ENCODE measurements at places on chromosomes 3 and 15.
A peak's percentile ranks its signal among the peaks of the same experiment; 100 is the strongest.

DNA sequence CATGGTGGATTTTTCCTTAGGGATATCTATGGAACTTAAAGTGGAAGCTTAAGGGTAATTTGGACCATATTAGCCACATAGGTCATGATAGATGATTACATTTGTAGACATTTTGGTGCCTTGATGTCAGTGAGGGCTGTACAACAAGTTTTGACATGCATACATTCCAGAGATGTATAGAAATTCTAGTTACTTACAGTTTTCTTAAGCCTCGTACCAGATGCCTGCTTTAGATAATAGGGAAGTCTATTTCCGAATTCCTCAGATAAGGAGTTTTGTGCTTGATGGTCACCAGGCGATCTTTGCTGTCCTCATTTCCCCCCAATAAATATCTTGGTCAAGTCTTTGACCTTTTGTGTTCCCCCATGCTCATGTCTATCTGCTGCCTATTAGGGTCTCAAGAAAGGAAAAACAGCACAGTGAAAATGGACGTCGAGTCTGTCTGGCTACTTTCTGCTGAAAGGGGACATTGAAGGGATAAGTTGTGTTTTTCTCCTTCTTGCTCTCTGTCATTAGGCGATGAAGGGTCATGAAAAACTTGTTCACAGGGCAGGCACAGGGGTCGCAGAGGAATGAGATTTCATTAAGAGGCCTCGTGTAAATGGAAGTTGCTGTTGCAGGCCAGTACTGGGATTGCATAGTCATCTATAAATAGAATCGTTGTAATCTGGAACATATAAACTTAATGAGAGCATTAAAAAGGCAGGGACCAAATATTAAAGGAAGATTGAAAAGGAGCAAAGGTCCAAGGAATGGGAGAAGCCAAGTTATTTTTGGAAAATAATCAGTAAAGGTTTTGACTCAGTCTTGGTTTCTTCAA is 20.0 kb upstream of the SENP7 start:
- DNase-seq: no peak

DNA sequence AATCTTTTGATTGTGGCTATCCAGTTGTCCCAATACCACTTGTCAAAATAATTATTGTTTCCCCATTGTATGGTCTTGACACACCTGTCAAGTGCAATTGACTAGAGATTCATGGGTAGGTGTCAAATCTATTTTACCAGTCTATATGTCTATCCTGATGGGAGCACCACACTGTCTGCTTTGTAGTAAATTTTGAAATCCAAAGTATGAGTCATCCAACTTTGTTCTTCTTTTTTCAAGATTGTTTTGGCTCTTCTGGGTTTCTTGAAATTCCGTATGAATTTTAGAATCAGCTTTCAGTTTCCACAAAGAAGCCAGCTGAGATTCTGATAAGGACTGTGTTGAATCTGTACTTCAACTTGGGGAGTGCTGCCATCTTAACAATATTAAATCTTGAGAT is 71.9 kb downstream of the CSNK1G1 start:
- no peak for DNase-seq

- DNase-seq: no peak
Observed at GRCh38 chr3:146680617-146681016, 75.5 kb upstream of the PLSCR5 start.

DNA sequence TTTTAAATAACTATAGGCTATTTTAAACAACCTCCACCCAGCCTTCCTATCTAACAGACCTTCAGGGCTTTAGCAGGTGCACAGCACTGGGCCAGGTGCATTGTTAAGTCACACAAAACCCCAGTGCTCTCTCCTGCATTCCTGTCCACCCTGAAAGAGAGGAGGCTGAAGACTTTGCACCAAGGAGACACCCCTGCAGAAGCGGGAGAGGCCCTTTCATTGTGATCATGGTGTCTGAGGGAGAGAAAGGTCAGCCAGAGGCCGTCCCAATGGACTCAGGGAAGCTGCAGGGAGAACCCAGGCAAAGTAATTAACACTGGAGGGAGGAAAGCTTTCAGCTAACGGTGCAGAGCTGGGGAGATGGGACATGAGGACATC is 5.2 kb downstream of the LRIG1 start:
- no peak for DNase-seq

DNA sequence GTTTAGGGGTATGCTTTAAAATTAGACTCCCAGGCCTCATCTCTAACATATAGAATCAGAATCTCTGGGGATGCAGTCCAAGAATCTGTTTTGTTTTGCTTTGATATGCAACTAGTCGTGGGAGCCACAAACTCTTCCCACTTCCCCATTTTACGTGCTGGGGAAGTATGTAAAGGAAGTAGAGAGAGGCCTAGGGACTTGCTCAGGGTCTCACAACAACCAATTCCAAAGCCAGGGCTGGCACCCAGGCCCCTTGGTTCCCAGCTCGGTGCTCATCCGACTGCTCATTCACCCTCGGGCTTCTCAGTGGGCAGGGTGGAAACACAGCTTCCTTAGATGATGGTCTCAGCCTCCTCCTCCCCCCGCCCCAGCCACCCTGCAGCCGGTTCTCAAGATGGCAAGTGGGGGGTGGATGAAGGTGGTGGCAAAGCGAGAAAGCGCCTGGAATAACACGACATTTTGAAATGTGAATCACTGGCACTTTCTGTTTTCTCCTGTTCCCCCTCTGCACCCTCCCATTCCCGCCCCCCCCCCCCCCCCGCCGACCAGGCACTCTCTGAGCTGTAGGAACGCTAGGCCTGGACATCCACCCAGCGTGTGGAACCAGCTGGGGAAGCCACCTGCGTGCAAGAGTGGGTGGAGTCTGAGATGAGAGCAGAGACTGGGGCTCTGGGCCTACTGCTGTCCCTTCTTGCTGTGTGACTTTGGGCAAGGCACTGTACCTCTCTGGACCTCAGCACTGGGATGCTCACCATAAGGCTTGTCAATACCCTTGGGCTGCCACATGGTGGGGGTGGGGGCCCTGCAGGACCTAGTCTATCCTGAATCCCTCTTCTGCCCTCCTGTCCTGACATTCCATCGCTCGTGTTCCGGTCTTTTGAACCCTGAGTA is 214.5 kb downstream of the RPLP1 start:
- peak; percentile 16 for DNase-seq

DNA sequence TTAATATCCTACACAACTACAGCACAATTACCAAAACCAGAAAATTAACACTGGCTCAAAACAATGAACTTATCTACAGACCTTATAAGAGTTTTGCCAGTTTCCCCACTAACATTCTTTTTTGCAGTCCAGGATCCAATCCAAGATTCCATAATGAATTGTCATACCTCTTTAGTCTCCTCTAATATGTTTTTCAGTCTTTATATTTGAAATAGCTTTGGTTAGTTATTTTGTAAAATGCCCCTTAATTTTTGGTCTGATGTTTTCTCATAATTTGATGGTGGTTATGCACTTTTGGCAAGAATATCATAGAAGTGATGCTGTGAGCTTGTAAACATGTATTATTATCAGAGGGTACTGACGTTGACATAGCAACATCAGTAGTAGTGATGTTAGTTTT is 124.3 kb downstream of the ISL2 start:
- DNase-seq: no peak
